ENCODE measurements at places on chromosomes 16 and 17.

DNA sequence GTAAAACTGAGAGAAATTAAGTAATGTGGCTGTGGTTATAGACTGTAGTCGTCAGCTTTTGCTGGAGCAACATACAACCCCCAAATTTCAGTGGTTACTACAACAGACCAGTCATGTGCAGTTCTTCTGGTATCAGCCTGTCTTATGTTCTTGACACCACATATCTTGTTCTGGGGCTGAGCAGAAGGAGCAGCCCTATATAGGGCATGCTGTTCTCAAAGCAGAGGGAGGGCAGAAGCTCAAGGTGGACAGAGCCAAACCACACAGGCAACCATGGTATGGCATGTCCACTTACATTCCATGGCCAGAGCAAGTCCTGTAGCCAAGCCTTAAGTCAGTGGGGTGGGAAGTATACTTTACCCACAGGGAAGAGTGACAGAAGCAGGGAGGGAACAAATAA is 7.7 kb downstream of the PRKAR1A start:
- no peak for DNase-seq

GRCh38 chr16:89599451-89599858 is 14.0 kb upstream of the DPEP1 start:
- no peak for DNase-seq

DNA sequence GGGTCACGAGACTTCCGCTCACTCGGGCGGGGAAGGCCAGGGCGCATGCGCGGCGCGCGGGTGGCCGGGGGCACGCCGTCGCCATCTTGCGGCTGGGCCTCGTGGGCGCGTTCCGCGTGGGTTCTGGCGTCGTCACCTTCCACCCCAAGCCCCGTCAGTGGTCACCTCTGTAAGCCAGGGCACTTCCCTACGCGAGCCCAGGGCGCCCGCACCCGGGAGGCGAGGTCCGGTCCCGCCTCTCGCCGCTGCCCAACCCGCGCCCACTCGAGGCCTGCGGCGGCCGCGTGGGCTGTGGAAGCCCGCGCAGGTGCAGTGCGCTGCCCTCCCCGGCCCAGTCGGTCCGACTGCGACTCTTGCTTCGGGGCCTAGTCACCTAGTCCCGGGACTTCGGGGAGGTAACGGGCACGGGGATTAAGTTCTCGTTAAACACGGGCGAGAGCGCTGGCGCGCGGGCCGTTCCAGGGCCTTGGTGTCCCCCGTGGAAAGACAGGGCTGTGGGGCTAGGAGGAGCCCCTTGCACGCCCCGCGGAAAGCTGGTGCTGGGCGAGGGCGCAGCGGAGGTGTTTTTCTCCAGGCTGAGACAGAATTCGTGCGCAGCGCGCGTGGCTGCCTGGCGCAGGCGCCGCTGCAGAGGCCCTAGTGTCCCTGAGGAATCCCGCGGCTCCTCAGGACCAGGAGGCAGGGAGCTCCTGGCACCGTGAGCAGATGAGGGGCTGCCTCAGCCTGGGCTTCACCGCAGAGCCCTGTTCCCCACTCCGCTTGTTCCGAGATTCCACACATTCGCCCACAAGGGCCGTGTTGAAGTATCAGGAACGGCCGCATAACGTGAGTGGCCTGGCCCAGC is 472 bp upstream of the ARHGDIA start:
- peak; percentile 74 for DNase-seq

DNA sequence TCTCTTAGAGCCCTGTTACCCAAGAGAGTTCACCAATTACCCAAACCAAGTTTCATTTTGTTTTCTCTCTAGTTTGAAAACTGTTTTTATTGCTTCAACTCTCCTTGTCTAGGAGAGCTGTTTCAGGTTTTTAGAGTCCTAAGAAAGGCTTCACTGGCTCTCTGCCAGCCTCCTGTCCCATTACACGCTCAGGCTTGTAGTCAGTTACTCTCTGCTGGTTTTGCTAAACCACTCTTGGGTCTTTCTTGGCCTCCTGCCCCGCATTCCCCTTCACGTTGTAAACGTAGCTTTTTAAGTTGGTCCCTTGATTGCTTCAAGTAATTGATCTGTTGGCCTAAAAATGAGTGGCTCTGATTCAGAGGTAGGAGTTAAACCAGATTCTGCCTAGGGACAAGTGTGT is 529.1 kb downstream of the MAF start:
- no peak for DNase-seq

DNA sequence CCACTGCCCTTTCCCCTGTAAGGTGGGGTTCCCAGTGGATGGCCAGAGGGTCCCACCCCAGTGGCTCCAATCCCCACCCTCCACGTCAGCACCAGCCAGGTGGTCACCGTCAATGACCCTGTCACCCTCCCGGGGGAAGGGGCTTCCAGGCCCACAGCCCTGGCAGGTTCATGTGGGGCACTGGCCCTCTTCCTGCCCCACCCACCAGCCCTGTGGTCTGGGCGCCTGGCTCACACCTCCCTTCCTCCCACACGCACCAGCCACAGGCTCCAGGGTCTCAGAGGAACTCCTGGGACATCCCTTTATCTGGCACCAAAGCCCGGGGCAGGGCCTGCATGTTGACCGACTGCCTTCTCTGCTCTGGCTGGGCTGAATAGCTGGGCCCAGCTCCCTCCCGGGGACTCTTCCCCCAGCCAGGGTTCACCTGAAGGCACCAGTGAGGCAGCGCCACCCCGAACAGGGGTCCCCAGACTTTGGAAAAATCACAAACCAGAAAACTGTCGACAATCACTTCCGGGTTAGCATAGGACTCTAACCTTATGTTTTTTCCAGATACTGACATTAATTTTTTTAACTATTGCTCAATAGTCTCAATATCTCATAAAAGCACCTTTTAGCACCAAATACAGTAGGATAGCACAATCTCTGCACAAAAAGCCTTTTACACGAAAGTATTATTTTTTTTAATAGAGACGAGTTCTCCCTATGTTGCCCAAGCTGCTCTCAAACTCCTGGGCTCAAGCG is 21.9 kb upstream of the ZC3H18 start:
- no peak for DNase-seq

- no peak for DNase-seq
Observed at GRCh38 chr17:81192386-81193050, 26.5 kb upstream of the AATK start.

DNA sequence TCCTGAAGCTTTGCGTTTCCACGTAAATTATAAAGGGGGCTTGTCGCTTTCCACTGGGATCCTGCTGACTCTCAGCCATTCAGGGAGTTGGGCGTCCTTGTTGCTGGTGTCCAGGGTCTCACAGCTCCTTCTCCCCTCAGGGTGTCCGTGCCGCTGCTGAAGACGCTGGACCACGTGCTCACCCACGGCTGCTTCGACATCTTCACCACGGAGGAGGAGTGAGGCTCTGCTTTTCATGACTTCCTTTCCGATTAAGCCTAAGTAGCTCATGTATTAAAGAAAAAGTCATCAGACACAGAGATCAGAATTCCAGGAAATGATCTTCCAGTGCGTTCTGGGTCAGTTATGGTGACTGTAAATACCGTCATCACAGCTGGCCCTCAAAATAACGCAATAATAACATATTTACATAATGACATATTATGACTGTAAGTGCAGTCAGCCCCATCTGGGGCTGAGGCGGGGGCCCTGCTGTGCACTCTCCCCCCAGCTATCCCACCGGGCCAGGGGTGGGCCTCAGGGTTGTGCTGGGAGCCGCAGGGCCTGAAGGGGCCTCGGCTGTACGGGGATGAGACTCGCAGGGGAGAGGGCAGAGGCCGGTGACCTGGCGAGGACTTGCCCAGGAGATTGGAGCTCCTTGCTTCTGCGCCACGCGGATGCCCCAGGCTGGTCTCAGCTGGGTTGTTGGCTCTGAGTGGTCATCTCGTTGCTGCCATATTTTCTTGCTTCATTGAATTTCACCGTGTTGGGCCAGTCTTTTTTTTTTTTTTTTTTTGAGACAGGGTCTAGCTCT is 92.9 kb upstream of the ZNF750 start:
- no peak for DNase-seq

DNA sequence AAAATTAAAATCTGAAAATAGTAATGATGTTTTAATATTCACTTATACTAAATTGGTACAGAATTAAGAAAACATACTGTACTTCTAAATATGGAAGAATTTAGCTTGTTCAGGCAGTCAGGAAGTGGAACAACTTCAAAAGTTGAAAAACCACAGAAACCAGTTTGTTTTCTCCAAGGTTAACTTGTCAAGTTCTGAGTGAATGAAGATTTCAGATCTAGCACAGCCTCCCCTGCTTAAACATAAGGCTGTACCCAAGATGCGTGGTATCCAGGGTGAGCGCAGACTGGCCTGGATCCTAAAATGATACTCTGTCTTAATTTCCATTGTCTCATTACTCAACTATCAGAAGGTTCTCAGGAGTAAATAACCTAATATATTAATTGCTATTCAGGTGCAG is 730.7 kb upstream of the KIF2B start:
- no peak for DNase-seq

DNA sequence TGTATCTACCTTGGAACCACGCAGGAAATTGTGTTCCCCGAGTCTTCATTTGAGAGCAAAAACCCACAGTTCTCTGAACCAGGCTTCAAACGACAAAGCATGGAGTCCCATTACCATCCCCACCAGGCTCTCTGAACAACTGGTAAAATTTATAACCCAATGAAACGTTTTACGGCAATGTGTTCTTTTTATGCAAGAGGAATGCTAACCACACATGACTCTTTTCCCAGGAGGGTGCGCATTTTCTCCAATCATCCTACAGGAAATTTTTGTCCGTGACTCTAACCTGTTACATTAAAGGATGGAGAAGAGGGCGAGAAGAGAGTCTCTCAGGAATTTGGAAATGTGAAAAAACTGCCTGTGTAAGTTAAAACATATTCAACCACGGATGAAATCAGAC is 17.8 kb downstream of the STX8 start:
- no peak for DNase-seq

- no peak for DNase-seq
Observed at GRCh38 chr17:66469088-66469442, 166.7 kb downstream of the PRKCA start.

GRCh38 chr16:88815901-88816589 is 4.3 kb upstream of the APRT start:
- DNase-seq = no peak

- DNase-seq = no peak
Observed at GRCh38 chr17:77461277-77462057, 320.7 kb downstream of the SEC14L1 start.

DNA sequence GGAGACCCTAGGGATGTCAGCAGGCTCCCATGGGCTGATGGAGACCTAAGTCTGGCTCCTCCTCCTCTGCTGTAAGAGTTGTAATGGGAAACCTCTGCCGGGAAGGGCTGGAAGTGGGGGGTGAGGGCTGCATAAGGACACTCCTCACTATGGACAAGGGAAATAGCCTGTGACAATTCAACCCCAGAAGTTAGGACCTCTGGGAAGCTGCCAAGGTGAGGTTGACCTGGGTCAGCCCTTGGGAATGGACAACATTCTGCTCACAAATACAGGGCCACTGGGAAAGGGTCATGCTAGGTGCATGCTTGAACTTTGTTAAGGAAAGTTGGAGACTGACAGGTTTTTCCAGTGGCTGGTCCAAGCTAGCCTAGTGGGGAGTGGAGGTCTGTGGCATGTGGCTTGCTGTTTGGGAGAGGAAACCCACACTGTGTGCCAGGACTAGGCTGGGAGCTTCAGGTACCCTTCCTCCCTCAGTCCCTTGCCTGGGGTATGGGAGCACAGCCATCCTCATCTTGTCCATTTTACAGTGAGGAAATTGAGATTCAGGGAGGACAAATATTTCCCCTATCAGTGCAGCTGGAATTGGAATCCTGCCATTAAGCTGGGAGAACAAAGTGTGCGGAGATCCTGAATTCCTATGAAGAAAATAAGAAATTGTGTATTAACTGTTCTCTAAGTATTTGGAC is 190.4 kb downstream of the SALL1 start:
- no peak for DNase-seq

DNA sequence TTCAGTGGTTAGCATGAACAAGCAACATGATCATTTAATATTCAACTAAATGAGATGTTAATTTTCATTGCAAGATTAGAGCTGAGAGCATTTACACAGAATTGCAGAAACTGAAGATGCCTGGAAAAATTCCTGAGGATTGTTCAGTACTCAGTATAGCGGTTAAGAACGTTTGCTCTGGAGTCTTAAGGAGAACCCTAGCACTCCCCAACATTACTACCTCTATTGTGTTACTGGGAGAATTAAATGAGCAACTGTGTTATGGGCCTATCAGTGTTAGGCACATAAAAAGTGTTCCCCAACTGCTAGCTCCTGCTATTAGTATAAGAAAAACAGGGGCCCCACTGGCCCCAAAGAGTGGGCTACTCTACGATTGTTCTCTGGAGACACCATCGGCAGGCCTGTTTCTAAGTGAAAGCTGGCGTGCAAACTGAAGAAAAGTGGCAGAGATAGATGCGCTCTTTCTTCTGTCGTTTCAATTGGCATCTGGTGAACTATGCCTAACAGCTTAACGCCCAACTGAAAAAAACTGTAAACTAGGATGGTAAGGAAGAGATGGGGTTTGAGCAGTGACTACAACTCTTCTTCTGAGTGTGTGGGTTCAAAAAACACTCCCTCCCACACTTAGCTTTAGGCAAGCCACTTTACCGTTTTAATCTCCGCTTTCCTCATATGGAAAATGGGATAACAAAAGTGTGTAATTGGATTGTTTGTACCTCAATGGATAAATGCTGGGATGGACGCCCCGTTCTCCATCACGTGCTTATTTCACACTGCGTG is 1.3 kb downstream of the CDR2 start:
- no peak for DNase-seq

DNA sequence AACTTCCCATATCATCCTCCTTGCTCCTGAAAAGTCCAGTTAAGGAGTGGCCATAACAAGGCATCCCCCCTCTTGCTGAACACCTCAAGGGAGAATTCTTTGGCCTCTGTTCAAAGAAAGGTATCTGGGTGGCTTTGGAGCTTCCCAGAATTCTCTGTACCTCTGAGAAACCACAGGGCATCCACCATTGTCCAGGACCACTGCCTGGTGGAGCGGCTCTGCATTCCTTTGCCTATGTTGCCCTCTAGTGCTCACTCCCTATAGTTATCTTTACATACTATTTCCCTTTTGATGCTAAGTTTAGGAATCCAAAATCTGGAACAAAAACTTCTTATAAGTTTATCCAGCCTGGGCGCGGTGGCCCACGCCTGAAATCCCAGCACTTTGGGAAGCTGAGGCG is 30.3 kb downstream of the CHD9NB start:
- DNase-seq = peak; percentile 56

- no peak for DNase-seq
Observed at GRCh38 chr17:28045304-28045703, 2.8 kb downstream of the NLK start.

- DNase-seq = no peak
Observed at GRCh38 chr17:72175787-72176515, 55.1 kb downstream of the SOX9 start.

DNA sequence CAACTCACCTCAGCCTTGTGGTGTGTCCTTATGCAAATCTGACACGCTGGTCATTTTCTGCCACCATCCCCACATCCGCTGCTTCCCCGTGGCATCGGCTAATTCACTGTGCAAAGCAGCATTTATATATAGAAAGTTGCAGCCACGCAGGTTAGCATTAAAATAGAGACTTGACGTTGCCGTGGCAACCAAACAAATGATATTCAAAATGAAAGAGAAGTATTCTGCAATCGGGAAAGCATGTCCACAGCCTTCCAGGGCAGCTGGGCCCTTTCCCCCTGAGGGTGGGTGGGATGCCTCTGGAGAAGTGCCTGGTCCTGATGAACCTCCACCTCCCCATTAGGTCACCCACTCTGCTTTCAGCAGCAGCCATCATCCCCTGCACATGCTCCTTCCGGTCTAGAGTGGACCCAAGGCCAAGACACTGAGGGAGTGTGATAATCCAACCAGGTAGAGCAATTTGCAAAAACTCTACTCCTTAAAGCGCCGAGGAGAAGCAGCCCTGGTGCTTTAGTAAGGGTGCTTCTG is 138.7 kb downstream of the GAS7 start:
- no peak for DNase-seq

All from pons (tissue), 1 donor.